HS-27A (cell line): ENCODE measurements at places on chromosomes 11 and 22.

DNA sequence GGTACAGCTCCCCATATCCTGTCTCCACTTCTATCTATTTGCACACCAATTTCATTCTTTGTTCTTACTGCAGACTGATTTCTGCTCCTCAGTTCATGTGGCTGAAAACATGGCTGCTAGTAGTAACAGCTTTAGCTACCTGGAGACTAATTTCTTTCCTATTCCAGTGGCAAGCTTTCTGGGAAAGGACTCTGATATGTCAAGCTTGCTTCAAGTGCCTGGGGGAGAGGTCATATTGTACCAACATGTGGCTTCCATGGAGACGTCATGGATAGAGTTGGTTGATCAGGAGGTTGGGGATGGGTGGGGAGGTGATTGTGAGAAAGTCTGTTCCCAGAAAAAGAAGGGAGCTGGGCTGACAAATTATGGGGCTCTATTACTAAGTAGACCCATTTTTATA, 44.9 kb downstream of the ADM start:
- no peak for DNase-seq

DNA sequence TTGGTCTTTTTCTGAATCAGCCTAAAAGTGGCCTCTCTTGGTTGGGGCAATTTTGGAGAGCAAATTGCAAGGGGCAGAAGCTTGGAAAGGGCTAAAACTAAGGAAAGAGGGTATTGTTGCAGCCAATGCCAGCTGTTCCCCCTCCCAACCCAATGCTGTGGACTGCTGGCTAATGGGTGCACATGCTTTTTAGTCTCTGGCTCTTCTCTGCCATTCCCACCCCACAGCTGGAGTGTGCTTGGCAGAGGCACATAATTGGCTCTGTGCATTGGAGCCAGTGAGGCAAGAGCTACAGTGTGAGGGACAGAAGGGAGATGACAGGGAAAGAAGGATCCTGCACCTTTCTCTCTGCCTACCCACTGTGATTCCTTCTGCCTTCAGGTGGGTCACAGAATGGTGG, 140.0 kb downstream of the NECTIN1 start:
- DNase-seq, result no peak

DNA sequence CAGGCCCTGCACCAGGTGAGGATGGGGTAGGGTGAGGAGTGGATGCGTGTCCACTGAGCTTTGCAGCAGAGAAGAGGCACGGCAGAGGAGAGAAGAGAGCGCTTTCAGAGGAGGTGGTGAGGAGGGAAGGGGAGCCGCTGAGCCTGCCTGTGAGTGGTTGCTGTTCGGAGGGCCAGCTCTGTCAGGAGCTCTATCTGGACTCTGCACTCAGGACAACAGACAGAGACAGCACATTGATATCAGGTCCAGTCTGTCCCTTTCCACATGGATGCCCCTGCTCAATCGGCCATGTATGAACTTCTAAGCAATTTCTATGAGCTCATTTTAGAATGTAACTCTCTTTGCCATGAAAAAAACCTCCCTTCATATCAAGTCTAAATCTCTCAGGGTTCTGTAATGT, 158.6 kb downstream of the KIRREL3 start:
- no peak for DNase-seq

DNA sequence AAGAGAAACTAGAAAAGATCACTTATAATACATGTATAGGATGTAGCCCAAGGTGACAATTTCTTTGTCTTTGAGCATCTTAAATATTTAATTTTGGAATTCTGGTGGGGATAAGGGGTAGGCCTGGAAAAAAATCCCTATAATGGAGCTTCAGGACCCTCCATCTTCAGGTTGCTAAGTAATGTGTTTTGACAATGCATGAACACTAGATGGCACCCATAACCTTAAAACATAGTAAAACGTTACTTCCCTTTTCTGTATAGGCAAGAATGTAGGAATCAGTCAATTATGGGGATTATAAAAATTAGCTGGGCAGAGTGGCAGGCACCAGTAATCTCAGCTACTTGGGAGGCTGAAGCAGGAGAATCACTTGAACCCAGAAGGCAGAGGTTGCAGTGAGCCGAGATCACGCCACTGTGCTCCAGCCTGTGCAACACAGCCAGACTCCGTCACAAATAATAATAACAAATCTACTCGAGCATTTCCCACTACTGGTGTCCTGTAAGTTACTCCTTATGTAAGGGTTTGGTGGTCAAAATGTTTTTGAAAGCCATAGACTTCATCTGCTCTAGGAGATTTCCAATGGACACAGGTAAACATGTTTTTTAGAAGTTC, 541.9 kb upstream of the CCDC90B start:
- DNase-seq, result no peak

GRCh38 chr22:48627966-48628365, 1199.7 kb downstream of the BRD1 start:
- DNase-seq, result no peak

GRCh38 chr11:79794057-79794456, 353.2 kb upstream of the TENM4 start:
- no peak for DNase-seq

DNA sequence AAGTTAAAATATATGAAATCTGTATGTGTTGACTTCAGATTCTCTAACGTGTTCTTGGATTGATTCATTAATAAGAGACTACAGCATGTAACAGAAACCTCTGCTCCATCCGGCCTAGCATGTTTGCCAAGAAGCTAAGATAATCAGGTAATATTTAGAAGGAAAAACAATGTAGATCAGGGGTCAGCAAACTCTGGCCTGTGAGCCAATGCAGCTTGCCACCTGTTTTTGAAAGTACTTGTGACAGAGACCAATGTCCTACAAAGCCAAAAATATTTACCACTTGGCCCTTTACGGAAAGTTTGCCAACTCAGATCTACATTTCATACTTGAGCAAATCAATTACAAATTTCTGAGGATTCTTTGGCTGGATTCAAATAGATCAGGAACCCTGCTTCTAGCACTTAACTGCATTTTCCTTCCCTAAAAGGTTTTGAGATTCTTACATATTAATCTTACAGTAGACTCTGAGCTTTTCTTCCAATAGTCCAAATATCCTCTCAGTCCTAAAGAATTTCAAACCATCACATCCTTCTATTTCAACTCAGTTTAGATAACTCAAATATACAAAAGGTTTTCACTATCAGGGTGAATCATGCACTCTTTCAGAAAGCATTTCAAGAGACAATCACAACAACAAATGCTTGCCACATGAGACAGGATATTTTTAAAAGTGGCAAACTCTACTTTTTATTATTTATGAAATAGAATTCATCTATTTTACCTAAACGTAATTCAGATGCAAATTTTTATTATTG, 29.5 kb downstream of the APOL5 start:
- DNase-seq, result no peak

DNA sequence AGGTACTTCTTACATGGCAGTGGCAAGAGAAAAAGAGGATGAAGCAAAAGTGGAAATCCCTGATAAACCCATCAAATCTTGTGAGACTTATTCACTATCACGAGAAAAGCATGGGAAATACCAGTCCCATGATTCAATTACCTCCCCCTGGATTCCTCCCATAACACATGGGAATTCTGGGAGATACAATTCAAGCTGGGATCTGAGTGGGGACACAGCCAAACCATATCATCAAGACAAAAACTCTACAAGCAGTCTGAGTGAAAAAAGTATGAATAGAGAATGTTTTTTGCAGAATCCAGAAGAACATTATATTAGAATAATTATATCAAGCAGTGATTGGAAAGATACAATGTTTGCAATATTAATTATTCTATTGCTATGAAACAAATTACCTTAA, 893.7 kb downstream of the FAM181B start:
- DNase-seq, result no peak

GRCh38 chr11:22430141-22430541, 92.0 kb downstream of the SLC17A6 start:
- no peak for DNase-seq

- DNase-seq, result no peak
Measured at GRCh38 chr11:108713076-108713790, 48.4 kb downstream of the DDX10 start.

DNA sequence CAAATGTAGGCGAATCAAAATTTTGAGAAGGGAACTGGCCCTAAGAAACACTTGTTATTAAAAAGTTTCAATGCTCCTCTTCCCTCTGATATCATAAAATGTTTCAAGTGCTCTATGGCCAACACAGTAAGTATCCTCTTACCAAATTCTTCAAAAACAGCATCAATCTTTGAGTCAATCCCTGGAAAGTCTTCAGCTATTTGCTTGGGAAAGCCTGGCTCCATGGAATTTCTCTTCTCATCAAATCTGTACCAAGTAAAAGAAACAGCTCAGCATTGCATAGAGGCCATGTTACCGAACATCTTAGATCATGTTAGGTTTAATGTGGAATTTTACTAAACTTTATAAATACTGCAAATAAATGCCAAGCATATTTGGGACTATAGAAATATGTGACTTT, 6.3 kb downstream of the MMP3 start:
- DNase-seq, result no peak

- DNase-seq, result no peak
Measured at GRCh38 chr22:19824926-19825339, 29.7 kb downstream of the GNB1L start.
